ENCODE measurements at places on chromosomes 3 and 15.

DNA sequence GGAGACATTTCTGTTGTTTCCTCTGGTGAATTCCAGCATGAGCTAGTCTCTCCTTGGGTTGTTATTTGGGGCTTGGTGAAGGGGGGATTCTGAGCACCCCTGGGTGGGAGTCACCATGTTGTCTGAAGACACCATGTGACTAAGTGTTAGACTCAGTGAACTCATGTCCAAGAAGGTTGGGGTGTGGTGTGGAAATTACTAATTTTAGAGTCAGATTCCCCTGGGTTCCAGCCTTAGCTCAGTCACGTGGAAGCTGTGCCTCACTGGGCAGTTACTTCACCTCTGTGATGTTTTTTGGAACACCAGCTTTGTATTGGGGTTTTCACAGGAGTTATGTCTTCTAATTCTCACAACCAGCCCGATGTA lies 171.5 kb downstream of the RPLP1 start:
- no peak for DNase-seq

DNA sequence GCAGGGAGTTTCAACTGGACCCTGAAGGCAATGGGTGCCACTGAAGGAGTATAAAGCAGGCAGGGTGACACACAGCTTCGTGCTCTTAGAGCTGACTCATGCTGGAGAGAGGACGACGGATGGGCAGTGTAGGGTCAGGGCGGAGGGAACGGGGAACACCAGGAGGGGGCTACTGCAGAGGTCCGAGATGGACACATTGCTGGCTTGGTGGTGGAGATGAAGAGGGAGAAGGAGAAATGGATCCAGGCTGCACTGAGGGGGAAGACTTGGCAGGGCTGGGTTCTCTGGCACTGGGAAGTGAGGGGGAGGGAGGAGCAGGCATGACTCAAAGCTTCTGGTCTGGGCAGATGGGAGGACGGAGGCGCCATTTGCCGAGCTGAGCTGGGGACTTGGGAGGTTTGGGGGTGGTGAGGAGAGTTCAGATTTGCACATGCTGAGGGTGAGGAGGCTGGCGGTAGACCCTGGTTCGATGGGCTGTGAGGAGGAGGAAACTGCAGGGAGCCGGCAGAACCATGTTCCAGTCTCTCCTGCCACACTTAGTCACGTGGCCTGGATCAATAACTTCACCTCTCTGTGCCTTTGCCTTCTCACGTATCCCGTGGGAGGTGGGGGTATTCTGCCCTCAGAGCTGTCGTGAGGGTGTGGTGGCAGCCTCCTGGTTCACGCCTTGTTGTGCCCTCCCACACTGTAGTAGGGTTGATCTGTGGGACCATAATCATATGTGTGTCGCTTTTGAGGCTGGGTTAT lies 4.6 kb upstream of the KCTD6 start:
- no peak for DNase-seq

DNA sequence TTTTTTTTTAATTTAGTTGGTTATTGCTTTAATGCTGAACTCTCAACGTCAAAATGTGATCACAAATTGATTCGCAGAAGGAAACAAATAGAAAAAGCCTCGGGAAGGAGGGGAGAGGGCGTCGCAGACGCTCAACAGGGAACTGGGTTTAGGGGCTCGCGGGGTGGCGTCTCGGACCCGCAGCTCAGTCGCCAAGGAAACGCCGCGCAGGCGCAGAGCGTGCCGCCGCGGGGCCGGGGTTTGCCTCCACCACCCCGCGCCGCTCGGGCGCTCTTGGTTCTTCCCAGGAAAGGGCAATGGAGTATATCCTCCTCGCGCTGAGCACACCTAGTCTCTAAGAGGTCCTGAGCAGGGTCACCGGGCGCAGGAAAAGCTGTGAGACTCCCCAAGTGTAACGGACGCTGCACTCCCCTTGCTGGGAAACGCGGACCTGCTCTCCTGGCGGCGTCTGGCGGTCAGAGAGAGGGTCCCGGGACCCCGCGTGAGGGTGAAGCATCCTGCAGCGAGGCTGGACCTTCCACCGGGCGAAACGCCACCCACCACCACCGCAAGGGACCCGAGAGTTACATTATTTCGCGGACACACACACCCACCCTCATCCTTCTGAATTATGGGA lies 753 bp downstream of the PLCH1 start:
- DNase-seq = no peak

GRCh38 chr3:58478781-58479180 lies 13.1 kb upstream of the KCTD6 start:
- no peak for DNase-seq

GRCh38 chr3:183725387-183725786 lies 27.8 kb downstream of the YEATS2 start:
- DNase-seq = no peak

DNA sequence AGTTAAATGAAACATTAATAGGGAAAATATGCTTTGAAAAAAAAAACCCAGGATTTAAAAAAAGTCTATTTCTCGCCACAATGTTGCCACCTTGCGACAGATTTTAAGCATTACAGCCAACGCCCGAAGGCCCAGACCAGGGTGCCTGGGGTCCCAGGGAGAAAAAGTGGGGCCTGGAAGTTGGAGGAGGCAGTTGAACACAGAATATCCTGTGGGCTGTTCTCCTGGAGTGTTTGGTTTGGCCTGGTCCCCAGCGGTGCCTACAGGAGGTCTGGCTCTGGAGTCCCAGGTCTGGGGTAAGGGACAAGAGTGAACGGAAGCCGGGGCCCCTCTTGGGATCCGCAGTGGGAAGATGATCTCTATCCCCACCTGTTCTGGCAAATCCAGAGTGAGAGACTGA lies 3.4 kb downstream of the RNU6-1 start:
- DNase-seq = peak; percentile 26

- no peak for DNase-seq
These were observed 103.6 kb downstream of the APBA2 start for GRCh38 chr15:28989239-28989830.

GRCh38 chr15:27694506-27695087 lies 404.5 kb downstream of the OCA2 start:
- no peak for DNase-seq

GRCh38 chr3:195512798-195513345 lies 30.3 kb downstream of the PPP1R2 start:
- DNase-seq = no peak

GRCh38 chr15:96349857-96350720 lies 19.6 kb downstream of the NR2F2 start:
- no peak for DNase-seq

- no peak for DNase-seq
These were observed 38.6 kb downstream of the MOBP start for GRCh38 chr3:39505866-39506742.

GRCh38 chr3:194174980-194175379 lies 39.0 kb downstream of the HES1 start:
- no peak for DNase-seq

GRCh38 chr15:90264671-90265070 lies 801 bp upstream of the NGRN start:
- no peak for DNase-seq

DNA sequence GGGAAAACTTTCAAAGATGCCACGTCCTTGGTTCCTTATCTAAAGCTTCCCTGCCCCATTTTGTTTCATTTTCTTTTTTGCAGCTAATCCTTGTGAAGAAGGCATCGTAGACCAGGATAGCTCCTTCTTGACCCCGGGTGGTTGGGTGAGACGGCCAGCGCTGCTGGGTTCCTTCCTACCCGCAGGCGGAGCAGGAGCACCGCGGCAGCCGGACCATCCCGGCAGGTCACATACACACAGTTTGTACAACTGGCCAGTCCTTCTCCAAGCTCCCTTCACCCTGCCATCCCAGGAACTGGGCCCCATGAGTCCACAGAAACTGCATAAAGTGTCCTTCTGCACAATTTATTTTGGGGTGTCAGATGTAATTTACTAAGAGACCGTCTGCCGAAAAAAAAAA lies 83.9 kb downstream of the MEGF11 start:
- DNase-seq = no peak

DNA sequence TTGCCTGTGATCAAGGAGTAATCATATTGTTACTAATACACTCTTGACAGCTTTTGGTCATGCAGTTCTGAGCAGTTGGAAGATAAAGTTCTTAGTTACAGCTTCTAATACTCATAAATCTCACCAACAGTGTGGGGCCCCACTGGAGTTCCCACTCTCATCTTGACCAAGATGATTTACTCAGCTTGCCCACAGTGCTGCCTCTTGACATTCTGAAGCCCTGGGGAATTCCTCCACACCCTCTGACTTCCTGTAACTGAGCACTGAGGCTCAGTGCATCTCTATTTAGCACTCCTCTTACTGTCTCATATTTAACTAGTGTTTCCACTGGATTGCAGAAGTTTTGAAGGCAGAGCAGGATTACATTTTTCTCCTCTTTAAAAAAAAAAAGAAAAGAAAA lies 1.9 kb upstream of the ARL6IP5 start:
- DNase-seq = peak; percentile 65

DNA sequence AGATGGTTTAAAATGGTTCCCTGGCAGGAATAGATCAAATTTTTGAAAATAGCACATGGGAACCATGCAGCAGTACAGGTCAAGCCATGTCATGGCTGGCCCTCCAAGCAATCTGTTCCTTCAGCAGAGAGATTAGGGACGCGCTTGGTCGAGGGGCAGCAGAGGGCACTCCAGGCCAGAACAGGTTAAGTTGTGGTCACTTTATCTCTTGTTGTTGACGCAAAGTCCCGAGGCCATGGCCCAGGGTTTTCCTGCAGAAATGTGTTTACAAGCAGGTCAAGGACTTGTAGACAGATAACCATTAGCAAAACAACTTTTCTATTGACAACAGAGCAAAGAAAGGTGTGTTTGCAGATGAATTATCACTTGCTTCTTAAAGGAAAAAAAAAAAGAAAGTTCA lies 570.0 kb upstream of the NR2F2 start:
- no peak for DNase-seq

DNA sequence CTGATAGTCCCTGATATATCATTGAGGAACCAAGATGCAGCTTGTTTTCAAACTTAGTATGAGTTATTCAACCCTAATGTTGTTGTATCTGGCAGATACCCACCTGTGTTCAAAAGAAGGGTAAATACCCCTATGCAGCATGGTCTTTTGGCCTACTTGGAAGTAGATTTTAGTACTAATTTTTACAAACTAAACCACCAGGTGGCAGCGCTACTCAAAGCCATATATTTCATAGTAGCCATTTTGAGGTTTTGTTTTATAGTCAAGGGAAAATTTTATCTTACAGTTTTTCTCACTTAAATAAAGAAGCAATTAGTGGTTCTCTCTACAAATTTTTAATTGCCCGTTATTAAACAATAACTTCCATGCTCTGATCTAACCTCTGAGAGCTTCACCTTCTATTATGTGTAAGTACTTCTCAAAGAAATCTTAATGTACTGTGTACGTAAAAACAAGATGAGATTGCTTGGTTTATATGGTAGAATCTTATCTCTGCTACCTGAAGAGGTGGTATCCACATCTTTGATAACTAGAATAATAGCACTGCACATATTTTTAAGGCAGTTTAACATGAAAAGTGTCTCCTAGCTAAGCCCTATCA lies 31.5 kb upstream of the MLF1 start:
- no peak for DNase-seq

DNA sequence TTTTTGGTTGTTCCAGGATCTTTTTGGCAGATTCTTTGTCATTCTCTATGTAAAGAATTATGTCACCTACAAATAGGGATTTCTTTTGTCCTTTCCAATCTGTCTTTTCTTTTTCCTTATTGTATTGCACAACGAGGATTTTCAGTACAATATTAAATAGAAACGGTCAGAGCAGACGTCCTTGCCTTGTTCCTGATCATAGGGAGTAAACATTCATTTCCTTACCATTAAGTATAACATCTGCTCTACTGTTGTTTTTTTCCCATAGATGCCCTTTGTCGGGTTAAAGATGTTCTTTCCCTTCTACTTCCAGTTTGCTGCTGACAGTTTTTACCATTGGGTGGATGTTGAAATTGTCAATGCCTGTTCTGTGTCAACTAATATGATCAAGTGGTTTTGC lies 528.4 kb downstream of the OCA2 start:
- no peak for DNase-seq

DNA sequence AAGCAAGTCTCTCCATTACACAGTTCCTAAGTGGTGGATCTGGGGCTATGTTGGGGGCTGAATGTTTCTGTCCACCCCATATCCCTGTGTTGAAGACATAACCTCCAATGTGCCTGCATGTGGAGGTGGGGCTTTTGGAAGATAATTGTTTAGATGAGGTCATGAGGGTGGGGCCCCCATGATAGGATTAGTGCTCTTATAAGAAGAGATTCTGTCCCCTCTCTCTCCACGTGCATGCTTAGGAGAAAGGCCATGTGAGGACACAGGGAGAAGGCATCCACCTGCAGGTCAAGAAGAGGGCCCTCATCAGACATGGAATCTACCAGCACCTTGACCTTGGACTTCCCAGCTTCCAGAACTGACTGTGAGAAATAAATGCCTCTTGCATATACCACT lies 231.0 kb upstream of the CHRNA7 start:
- DNase-seq = no peak

DNA sequence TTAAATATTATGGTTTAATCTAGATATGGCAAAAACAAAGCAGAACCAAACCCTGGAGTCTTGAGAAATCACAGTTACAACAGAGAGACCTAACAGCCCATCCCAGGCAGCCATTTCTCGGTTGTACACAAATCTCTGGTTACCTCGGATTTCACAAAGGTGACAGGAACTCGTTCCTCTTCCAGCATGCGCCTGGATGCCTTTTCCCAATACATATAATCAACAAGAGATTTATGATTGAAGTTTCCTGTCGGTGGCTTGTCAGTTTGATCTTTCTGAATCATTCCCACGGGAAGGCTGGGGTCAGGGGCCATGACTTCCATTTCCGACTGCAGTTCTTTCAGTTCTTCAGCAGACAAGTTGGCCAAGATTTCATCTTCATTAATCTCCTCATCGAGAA lies 445 bp downstream of the LMOD3 start:
- no peak for DNase-seq

DNA sequence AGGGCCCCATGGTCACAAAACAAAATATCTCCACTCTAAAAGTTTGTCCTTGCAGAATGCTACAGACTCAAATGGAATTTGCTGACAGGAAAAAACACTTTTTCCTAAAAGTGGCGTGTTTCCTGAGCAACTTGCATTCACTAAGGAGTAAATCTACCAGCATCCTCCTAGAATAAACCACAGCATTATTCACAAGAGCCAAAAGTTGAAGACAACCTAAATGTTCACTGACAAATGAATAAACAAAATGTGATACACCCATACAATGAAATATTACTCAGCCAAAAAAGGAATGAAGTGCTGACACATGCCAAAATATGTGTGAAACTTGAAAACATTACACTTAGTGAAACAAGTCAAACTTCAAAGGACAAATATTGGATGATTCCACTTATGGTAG lies 28.9 kb downstream of the ITGB5 start:
- no peak for DNase-seq

- no peak for DNase-seq
These were observed 84.9 kb downstream of the MEIS2 start for GRCh38 chr15:37015451-37015850.

DNA sequence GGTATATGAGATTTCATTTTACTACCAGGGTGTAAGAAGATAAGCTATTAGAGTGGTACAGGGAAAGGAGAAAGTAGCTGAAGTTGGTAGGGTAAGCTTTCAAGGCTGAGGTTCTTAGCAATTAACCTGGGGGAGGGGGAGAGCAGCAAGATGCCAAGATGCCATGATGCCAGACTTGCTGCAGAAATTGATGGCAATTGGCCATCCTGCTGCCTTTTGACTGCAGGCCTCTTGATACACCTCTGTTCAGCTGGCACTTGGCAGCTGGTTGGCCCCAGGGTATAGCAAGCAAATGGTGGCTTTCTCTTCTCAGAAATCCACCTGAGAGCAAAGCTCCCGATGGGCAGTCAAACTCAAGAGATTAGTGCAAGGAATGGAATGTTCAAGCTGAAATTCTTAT lies 21.4 kb upstream of the DPH6 start:
- no peak for DNase-seq
